ENCODE measurements at places on chromosomes 2 and 18.

GRCh38 chr2:191459158-191459557, 214.0 kb downstream of the MYO1B start:
- no peak for DNase-seq

DNA sequence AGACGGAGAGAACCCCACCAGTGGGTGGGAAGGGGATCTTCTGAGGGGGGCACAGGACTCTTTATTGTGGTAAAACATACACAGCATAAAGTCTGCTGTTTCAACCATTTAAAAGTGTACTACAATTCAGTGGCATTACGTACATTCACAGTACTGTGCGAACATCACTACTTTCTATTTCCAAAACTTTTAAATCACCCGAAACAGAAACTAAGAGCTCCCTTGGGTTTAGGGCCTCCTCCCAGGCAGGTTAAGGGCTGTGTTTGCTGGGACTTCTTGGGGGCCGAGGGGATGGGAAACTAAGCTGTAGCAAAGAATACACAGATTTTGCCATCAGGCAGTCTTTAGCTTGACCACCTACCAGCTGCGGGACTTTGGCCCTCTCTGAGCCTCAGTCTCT, 242.0 kb downstream of the HAUS1 start:
- DNase-seq = no peak

- no peak for DNase-seq
Measured at GRCh38 chr2:126753501-126754212, 97.7 kb downstream of the GYPC start.

GRCh38 chr2:230902180-230902899, 22.7 kb downstream of the GPR55 start:
- peak; percentile 44 for DNase-seq

GRCh38 chr18:57516056-57516455, 70.4 kb downstream of the FECH start:
- DNase-seq = no peak

GRCh38 chr2:171247741-171248662, 87.3 kb upstream of the TLK1 start:
- no peak for DNase-seq

DNA sequence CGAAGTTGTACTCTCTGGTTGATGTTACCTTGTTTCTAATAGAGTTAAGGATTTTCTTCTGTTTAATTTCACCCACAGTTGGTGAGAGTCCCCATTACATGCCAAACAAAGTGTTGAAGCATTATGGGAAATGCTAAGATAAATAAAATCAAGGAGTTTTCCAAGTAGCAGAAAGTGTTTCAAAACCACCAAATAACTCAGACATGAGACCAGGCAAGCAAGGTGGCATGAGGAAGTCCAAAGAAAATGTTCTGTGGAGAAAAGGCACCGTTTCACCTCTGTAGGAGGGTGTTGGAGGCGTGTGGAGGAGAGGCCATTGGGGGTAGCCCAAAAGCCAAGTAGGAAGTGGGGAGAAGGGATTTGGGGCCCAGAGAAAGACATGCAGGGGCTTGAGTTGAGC, 8.7 kb downstream of the CFAP221 start:
- DNase-seq = no peak

DNA sequence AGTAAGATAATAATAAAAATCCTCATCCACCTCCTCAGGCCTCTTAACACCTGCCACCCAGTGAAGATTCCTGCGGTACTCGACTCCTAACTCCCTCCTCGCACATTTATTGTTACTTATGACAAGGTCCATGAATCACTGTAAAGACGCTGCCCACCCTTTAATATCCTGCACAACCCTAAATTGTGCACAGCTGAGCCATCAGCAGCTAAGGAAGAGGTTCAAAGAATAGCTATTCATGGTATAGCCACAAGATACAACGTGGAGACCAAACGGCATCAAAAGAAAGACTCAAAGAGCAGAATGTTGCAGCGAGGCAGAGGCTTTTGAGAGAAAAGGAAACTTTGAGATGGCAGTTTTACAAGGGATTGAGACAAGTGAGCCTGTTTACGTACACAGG, 266.3 kb downstream of the SATB2 start:
- no peak for DNase-seq

DNA sequence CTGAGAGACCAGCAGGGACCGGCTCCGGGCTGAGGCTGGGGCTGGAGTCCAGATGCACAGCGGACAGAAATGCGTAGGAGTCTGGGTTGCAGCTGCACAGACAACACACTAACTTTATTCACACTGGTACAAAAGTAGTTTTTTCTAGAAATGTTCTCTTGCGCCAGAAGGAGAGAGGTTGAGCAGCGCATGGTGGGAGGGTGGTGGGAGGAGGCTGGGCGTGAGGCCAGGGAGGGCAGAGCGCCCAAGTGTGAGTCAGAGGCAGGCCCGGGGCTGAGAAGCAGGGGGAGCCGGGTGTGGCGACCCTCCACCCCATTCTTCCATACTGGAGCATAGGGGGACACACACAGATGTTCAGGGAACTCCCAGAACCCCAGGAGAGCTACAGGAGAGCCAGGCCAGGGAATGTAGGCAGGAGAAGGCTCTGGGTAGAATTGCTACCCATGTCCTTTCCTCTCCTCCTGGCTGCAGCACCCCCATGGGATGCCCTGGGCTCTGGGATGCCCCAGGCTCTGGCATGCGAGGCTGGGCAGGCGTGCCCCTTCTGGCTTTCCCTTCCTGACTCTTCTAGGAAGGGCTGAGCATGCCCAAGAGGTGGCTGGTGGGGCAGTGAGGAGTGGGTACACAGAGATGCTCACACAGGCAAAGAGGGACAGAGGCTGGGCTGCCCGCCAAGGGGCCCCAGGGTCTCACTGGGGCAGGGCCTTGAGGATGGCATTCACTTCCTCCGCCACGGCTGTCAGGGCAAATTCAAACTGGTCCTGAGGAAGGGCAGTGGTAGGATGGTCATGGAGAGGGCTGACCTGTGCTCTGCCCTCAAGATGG, 10.6 kb downstream of the DNAJB2 start:
- no peak for DNase-seq

- DNase-seq = no peak
Measured at GRCh38 chr2:24045511-24046508, 1.4 kb downstream of the WDCP start.

DNA sequence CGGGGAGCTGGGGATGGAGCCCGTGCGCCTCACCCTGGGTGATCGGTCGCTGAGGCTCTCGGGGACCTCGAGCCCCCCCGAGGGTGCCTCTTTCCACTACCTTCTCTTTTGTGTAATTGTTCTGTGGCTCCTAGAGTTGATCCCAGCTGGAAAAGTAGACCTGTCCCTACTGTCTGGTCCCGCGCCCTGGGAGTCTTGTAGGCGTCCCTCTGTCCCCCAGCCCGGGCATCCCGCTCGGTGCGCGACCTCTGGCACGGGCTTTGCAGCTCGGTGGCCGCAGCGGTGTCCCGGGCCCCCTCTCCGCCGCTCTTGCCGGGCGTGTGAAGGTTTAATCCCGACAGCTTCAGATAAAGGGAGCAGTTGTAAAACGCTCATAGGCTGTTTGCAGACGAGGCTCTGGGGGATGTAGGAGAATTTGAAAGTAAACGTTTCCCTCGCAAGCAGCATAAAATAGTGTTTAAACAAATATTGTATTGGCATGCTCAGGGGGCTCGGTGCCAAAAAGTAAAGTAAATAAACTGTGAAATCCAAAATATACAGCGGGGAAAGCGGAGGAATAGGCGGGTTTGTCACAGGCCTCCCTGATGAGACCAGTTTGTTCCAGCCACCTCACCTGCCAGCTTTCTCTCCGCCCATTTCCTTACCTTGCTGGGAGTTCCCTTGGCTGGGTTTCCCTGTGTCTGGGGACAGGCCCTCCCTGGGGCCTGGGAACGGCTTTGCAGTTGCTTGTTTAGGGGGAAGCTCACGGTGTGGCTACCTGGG, 1.9 kb downstream of the GLI2 start:
- DNase-seq = no peak

DNA sequence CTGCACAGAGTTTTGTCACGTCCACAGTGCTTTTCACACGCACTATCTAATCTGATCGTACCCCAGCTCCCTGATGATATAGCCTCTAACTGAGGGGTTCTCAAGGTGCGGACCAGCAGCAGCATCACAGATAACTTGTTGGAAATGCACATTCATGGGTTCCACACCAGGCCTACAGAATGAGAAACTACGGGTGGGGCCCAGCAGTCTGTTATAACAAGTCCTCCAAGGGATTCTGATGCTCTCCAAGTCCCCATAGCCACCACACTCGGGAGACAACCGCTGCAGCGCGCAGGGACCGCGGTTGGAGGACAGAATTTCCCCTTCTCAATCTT, 745 bp upstream of the BZW1 start:
- no peak for DNase-seq
